ENCODE measurements at places on chromosomes 12 and 14.
A peak's percentile ranks its signal among the peaks of the same experiment; 100 is the strongest.

GRCh38 chr14:28751467-28752058 lies 15.0 kb upstream of the FOXG1 start:
- DNase-seq: no peak

DNA sequence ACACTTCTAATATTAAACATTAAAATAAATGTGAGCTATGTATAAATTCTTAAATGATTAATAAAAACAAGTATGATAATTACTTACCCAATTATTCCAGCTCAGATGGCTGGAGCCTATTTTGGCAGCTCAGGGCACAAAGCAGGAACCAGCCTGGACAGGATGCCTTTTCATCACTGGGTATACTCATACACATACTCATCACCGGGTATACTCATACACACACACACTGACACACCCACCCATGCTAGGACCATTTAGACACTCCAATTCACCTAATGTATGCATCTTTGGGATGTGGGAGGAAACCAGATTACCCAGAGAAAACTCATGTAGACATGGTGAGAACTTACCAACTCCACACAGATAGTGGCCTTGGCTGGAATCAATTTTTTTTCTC lies 57.9 kb upstream of the CNOT2 start:
- DNase-seq: no peak

- no peak for DNase-seq
Observed at GRCh38 chr12:53966385-53967133, 6.4 kb upstream of the HOXC11 start.

GRCh38 chr12:45731190-45731775 lies 1.8 kb downstream of the ARID2 start:
- DNase-seq: no peak

DNA sequence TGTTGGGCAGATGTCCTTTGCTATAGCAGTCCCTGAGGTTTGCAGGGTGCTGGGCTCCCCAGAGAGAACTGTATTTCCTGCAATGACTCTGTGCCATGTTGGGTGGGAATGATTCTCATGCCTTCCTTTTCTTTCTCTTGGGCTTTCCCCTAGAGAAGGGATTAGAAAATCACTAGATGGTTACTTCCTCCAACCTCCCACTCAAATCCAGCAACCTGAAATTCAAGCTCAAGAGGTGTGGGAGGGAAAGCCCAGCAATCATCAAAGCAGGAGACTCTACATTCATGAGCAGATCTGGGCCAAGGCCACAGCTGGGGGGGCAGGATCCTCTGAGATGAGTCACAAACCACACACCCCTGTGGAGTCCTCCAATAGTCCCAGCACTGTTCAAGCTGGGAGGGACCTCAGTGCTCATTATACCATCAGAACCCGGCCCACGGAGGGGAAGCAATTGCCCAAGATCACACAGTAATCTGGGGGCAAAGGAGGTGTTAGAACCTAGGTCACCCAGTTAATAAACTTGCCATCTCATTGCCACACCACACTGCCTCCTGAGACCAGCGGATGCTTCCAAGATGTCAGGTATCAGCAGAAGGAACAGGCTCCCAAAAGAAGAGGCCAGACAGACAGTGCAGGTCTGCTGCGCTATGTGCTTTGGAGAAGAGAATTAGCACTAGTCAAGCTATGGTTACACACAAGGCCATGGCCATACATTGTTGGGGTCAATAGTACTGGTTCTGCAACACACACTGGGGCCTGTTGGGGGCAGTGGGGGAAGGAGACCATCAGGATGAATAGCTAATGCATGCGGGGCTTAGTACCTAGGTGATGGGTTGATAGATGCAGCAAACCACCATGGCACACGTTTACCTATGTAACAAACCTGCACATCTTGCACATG lies 65.7 kb downstream of the TTC9 start:
- DNase-seq: no peak

DNA sequence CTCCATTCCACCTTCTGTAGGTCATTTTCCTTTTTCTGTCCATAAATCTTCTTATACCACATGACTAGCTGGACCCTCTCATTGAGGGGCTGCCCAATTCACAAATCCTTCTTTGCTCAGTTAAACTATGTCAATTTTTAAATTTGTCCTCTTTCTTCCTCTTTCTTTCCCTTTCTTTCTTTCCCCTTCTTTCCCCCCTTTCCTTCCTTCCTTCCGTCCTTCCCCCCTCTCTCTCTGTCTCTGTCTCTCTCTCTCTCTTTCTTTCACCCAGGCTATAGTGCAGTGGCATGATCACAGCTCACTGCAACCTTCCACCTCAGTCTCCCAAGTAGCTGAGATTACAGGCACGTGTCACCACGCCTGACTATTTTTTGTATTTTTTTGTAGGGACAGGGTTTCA lies 47.1 kb upstream of the TMEM263 start:
- DNase-seq: no peak

DNA sequence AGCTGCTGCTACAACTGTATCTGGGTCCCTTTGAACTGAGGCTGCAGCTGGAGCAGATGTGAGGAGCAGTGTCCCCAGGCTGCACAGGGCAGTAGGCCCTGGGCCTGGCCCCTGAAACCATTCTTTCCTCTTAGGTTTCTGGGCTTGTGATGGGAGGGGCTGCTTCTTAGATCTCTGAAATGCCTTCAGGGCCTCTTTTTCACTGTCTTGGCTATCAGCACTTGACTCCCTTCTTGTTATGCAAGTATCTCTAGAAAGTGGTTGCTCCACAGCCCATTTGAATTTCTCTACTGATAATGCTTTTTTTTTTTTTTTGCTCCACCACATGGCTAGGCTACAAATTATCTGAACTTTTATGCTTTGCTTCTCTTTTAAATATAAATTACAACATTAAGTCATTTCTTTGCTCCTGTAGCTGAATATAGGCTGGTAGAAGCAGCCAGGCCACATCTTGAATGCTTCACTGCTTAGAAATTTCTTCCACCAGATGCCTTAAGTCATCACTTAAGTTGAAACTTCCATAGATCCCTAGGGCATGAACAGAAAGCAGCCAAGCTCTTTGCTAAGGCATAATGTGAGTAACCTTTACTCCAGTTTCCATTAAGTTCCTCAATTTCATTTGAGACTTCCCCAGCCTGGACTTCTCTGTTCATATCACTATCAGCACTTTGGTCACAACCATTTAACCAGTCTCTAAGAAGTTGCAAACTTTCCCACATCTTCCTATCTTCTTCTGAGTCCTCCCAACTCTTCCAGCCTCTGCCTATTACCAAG lies 41.1 kb downstream of the ACSM4 start:
- no peak for DNase-seq

DNA sequence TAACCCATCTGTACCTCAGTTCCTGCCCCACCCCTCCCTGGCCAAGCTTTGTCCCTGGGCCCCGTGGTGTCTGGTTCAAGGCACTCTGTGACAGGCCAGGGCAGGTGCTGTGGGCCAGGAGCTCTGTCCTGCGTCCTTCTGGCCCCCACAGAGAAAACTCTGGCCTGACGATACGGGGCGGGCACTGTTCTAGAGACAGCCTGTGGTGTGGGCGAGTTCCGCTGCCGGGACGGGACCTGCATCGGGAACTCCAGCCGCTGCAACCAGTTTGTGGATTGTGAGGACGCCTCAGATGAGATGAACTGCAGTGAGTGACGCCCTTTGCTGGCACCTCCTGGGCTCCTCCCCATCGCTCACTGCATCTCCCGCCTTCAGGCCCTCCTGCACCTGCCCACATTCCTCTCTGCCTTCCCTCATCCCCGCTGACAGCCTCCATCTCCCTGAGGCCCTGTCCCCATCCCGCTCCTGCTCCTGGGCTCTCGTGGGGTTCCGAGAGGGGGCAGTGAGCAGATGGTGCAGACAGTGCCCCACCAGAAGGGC lies 22.8 kb upstream of the NXPH4 start:
- DNase-seq: no peak

- no peak for DNase-seq
Observed at GRCh38 chr12:114444422-114445279, 38.7 kb upstream of the TBX5 start.

GRCh38 chr12:132083614-132083940 lies 60.5 kb downstream of the DDX51 start:
- no peak for DNase-seq

GRCh38 chr14:36130186-36130585 lies 46.3 kb downstream of the PTCSC3 start:
- DNase-seq: no peak

- no peak for DNase-seq
Observed at GRCh38 chr12:119547001-119547400, 46.6 kb upstream of the TMEM233 start.

GRCh38 chr12:18556161-18556560 lies 181.7 kb downstream of the PLCZ1 start:
- no peak for DNase-seq

GRCh38 chr12:32693036-32693435 lies 13.9 kb downstream of the DNM1L start:
- DNase-seq: no peak

GRCh38 chr14:24067133-24068082 lies 4.0 kb upstream of the CPNE6 start:
- no peak for DNase-seq

GRCh38 chr14:103886304-103887169 lies 39.2 kb upstream of the PPP1R13B start:
- DNase-seq: peak; percentile 52

DNA sequence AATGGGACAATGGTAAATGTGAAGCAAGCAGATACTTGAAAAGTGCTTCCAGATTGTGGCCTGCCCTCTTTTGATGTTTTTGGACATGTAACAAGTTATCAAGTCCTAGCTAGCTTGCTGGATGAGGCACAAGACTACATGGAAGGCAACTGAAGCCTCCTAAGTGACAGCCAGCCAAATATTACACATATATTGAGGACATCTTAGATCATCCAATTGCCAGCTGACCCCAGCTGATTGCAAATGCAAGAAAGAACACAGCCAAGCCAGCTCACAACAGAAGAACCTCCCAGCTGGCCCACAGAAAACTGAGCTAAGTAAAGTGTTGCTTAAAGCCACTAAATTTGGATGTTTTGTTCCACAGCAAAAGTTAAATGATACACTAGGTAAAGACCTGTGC lies 156.9 kb downstream of the SRGAP1 start:
- DNase-seq: no peak

GRCh38 chr14:50669441-50669986 lies 1.4 kb upstream of the SAV1 start:
- no peak for DNase-seq

GRCh38 chr14:31194095-31194494 lies 13.5 kb downstream of the HECTD1 start:
- no peak for DNase-seq

- no peak for DNase-seq
Observed at GRCh38 chr14:68417009-68417650, 375.7 kb downstream of the ZFP36L1 start.

- no peak for DNase-seq
Observed at GRCh38 chr12:45973526-45973925, 16.8 kb downstream of the SCAF11 start.

DNA sequence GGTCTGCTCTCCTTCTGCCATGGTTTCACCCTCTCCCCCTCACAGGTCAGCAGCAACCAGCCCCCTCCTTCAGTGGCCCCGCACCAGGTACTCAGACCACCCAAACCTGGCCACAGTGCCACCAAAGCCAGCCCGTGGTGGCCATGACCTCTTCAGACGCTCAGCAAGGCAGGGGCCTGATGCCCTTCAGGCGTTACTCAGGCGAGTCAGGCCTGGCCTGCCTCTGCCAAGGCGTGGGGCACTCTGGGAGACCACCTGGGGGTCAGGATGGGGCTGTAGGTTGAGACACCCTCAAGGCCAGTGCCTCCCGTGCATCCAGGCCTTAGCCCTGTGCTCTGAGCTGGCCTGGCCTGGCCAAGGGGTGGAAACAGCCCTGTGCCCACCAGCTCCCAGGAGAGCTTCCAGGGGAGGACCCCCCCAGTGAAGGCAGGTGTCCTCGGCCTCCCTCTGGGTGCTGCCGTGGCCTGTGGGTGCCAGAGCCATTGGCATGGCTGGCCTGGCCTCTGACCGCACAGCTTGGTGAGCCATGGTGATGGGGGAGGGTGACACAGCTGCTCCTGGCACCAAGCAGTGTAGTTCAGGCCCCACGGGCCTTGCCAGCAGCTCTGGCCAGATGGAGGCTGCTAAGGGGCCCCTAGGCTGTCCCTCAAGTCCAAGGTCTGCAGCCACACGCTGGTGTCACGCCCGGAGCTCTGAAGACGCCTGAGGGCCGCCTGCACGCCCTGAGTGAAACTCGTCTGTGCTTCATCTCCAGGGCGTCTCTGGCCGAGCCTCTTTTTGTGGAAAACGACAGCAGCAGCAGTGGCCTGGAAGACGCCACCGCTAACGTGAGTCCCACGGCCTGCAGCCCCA lies 15.1 kb downstream of the XRCC3 start:
- no peak for DNase-seq

- no peak for DNase-seq
Observed at GRCh38 chr12:14665354-14666348, 30.7 kb downstream of the GUCY2C start.

- no peak for DNase-seq
Observed at GRCh38 chr12:53076461-53076860, 2.7 kb downstream of the SPRYD3 start.

DNA sequence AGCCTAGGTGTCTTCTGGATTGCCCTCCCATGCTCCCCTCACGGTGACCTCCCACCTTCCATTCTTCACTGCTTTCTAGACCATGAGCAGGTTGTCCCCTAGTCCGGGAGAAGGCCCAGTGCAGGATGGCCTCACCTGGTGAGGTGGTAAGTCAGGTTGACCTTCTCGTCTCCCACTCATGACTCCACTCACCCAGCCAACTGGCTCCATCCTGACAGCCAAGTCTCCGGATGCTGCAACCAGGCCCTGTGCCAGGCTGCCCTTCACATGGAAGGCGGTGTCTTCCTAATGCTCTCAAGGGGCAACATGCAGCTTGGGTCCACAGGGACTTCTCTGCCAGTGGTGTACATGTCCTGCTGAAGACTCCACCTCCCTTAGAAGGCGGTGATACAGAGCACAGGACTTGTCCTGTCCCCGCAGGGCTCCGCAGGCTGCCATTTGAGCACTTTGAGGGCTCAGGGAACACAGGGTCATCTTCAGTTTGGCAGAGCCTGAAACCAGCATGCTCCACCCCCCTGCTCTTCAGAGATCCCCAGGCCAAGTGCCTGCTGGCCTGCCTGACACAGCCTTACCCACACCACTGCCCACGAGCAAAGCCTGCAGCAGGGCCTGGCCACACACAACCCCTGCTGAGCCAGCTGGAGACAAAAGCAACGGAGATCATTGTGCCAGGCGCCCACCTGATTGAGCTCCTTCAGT lies 25.4 kb downstream of the BATF start:
- no peak for DNase-seq

DNA sequence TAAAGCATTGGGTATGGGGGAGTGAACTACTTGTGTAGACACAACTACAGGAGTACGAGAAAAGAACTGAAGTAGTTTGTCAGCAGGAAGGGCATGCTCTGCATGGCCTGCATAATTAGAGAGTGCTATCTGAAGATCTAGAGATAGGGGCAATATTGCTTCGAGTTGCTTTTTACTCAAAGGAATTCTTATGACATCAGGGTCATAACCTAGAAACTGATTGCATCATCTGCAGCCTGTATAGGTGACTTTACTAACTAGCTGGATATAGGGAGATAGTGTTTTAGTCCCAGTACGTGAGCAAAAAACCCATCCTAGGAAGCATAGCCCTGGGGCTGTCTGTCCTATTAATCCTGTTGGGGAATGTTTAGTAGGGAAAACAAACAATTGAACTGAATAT lies 39.8 kb downstream of the TMTC3 start:
- DNase-seq: no peak

All from HuH-7.5 (cell line).